Iris pigment epithelial cell (primary cell): ENCODE measurements at places on chromosomes 12 and 14.

DNA sequence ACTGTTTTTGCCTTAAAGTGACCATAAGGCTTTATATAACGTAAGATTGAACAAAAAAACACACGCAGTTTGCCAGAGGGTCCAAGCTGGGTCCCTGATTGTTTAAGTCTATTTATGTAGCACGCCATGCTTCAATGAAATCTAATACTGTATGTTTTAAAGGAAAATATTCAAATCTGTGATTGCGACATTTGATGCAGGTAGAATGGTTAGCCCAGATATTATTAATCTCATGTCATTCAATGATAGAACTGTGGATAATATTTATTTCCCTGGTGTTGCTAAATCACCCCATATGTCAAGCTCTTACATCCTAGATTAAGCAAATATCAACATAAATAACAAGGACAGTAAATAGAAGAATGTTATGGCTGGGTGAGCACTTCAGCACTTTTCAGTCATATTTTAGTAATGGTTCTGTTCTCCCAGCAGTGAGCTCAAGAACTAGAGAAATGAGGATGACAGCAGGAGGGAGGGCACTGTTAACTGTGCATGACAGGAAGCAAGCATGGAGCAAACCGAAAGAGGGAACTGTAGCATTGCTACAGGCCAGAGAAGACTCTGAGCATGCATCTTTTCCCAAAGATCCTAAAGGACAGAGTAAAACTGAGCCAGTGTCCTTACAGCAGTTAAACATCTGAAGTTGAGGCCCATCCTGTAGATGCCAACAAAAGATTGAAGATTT is 465.7 kb upstream of the MGAT4C start:
- no peak for DNase-seq

GRCh38 chr12:57519796-57520052 is 590 bp downstream of the DDIT3 start:
- no peak for DNase-seq

GRCh38 chr12:76685246-76685678 is 78.7 kb upstream of the ZDHHC17 start:
- DNase-seq = peak; percentile 29

- DNase-seq = peak; percentile 11
These were observed 119.2 kb upstream of the EVL start for GRCh38 chr14:99945732-99946651.

- DNase-seq = no peak
These were observed 368.0 kb downstream of the SEC23A start for GRCh38 chr14:38735005-38735404.

- no peak for DNase-seq
These were observed 17.5 kb downstream of the BCL11B start for GRCh38 chr14:99254328-99255009.

DNA sequence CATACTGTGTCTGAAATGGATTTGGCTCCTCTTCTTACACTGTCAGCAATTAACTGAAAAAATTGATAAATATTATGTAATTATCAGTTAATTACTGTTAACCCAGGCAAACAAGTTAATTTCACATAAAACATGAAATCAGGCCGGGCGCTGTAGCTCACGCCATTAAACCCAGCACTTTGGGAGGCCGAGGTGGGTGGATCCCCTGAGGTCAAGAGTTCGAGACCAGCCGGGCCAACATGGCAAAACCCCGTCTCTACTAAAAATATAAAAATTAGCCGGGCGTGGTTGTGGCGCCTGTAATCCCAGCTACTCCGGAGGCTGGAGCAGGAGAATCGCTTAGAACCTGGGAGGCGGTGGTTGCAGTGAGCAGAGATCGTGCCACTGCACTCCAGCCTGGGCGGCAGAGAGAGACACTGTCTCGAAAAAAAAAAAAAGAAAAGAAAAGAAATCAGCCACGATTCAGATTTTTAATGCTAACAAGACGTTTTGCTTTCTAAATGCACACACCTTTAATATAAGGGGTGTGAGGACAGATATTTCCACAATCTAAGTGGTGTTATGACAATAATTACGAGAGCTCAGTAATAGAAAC is 473 bp upstream of the TMEM19 start:
- no peak for DNase-seq

GRCh38 chr14:88960496-88960895 is 136.0 kb downstream of the TTC8 start:
- no peak for DNase-seq
